A549 treated with CpdA at 1 μM for 4 hours (cell line): ENCODE measurements at places on chromosomes 6 and 20. TPM values are rescaled to one million over a fixed set of nuclear protein-coding genes. Genes with fewer than 3 reads are reported as not detected.

The PAK5 gene
- total RNA-seq: not detected in 5 replicates

The ARFGEF3 gene
- 0.51 to 0.64 TPM (median 0.59 TPM) in 5 replicates for total RNA-seq

The TDRD6 gene
- total RNA-seq: 0.64 TPM in 1 of 5 replicates, not detected in the others

The EYA4 gene
- total RNA-seq: 10.1 to 11.7 TPM (median 11.6 TPM) in 5 replicates

The RBPJL gene
- not detected in 5 replicates for total RNA-seq

The DSP gene
- 33.2 to 57.4 TPM (median 40.2 TPM) in 5 replicates for total RNA-seq
